ENCODE measurements at places on chromosomes 12 and 14.

DNA sequence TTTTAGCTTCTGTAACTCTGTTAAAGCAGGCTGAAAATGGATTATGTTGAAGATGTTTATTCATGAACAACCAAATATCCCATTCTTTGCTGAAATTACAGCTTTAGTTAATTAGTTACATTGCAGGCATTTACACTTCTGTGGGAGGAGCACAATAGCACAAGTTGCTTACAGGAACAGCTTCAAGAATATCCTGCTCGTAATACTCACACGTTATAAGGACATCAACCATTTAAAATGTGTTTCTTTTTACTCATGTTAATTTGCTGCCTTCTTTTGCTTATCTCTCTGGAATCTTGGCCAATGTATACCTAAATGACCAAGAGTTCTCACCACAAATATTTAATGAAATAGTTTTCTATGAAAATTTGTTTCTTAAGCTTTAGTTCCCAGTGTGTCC, 305.2 kb upstream of the SYT1 start:
- no peak for DNase-seq

GRCh38 chr12:43349863-43350262, 202.1 kb downstream of the ADAMTS20 start:
- DNase-seq = no peak

- DNase-seq = no peak
Measured at GRCh38 chr14:66746316-66747006, 238.5 kb downstream of the GPHN start.

GRCh38 chr12:16587110-16587453, 18.9 kb downstream of the LMO3 start:
- no peak for DNase-seq

- DNase-seq = no peak
Measured at GRCh38 chr14:27727251-27727770, 1039.3 kb upstream of the FOXG1 start.

- DNase-seq = no peak
Measured at GRCh38 chr14:68790644-68791077, 2.2 kb downstream of the ZFP36L1 start.

DNA sequence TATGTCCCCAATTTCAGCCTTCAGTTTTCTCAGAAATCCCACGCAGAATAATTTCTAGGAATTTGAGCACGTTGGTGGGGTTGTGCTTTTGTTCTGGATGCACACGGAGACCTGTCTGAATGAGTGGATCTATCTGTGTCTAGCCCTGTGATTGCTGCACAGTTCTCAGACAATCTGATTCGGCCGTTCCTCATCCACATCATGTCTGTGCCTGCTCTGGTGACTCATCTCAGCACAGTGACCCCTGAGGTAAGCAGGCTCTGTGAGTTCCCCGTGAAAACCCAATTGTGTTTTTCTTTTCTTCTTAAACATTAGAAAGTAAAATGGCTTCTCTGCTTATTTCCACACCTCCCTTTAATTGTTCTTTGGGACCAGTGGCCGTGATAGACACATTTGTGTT, 20.2 kb downstream of the UBE3B start:
- DNase-seq = no peak

GRCh38 chr14:100592972-100593371, 5.8 kb upstream of the BEGAIN start:
- DNase-seq = no peak

DNA sequence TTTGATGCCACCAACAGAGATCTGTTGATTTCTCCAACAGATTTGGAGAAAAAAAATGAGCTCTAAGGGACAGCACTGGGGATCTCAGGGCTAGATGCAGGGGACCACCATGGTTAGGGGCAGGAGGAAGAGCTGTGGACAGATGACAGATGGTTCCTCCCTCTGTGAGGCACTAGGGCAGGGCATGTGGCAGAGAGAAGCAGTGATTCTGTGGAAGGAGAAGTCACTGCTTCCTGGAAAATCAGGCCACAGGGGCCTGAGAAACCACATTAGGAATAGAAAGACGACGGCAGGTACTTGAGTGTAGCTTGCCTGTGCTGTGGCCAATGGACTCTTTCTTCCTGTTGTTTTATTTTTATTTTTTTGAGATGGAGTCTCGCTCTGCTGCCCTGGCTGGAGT, 24.9 kb upstream of the TMED2 start:
- DNase-seq = no peak

- no peak for DNase-seq
Measured at GRCh38 chr14:54653712-54654469, 87.0 kb downstream of the SAMD4A start.

DNA sequence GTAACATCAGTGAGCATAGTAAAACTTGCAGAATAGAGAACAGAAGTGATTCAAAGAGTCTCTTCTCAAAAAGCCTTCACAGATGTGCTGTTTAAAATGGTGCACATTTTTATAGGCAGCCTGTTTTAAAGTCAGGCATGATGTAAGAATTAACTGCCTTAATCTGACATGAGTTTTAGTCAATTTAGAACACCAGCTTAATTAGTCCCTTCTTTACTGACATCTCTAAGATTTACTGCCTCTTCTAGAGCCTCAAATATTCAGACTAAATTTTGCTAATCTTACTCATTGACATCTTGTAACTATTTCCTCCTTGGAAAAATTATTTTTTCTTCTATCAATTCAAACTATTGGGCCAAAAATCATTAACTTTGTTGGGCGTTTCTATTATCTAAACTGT, 782.5 kb downstream of the C12orf50 start:
- no peak for DNase-seq

- no peak for DNase-seq
Measured at GRCh38 chr12:124761871-124762270, 101.8 kb downstream of the SCARB1 start.
